Hematopoietic multipotent progenitor cell treated with erythropoietin and hydrocortisone succinate and interleukin-3 and kit ligand, for 8 days (in vitro differentiated cells): ENCODE measurements at places on chromosomes 7 and 10.
A peak's percentile ranks its signal among the peaks of the same experiment; 100 is the strongest.

DNA sequence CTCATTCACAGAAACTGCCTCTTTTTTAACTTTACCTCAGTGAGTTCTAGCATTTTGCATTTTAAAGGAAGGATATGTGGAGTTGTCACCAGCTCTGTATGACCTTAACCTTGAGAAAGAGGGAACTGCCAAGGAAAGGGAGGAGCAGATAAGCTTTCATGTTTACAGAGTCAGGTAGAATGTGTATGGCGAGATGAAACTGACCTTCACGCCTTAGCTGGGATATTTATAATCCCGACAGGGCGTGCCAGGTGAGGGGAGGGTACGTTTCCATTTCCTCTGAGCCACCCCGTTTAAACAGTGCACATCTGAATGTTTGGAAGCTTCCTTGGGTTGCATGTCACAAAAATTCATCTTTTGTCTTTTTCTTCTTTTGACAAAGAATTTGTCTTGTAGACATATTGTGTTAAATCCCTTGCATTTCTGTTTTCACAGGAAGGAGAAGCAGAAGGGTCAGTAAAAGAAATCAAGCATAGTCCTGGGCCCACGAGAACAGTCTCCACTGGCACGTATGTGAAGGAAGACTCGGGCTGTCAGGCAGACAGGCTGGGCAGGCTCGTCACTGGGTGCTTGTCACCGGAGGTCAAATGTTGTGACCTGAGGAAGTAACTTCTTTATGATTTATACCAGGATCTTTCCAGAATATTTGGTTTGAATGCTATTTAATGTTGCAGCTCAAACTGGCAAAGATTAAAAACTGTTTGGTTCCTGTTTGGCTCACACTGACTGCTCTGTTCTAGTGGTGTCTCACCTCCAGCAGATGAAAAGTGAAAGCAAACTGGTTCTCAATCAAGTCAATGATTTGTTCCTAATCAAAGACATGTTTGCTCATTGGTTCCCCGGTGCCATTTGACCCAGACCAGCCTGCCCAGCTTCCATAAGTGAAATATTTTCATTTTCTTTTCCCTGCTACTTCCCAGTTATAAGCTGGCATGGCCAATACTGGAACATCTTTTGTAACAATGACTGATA lies 16.2 kb downstream of the OPTN start:
- DNase-seq, result no peak

- DNase-seq, result no peak
Observed at GRCh38 chr10:43806831-43807640, 158.4 kb upstream of the ZNF32 start.

DNA sequence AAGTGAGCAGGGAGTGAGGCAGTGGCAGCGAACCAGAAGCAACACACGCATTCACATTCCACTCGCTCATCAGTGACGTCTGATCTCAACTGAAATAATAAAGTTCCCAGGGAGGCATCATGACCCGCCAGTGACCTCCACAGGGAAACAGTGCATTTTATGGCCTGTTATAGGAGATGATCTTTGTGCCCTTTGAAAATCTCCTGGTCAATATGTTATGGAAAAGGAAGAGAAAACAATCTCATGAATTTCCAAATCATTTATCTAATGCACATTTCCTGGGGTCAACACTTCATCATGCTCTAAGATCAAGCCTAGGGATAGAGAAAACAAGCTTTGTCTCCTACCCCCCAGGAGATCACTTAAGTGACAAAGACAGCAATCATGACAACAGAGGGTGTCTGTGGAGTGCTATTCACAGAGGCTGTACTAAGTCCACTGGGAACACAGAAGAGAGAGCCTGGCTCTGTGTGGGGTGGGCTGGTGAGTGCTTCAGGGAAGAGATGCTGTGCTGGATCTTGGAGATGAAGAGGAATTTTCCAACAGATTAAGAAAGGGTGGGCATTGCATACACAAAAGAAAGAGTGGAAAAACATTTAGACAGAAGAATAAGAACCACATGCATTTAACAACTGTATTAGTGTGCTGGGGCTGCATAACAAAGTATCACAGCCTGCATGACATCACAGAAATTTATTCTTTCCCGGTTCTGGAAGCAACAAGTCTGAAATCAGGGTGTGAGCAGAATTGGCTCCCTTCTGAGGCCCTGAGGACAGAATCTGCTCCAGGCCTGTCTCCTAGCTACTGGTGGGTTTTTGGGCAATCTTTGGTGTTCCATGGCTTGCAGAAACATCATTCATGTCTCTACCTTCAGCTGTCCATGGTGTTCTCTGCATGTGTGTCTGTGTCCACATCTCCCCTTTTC lies 613.9 kb upstream of the IGFBP3 start:
- DNase-seq, result no peak

- no peak for DNase-seq
Observed at GRCh38 chr10:11934262-11934661, 108.3 kb downstream of the UPF2 start.

GRCh38 chr7:84663224-84663623 lies 468.6 kb upstream of the SEMA3A start:
- DNase-seq, result no peak

DNA sequence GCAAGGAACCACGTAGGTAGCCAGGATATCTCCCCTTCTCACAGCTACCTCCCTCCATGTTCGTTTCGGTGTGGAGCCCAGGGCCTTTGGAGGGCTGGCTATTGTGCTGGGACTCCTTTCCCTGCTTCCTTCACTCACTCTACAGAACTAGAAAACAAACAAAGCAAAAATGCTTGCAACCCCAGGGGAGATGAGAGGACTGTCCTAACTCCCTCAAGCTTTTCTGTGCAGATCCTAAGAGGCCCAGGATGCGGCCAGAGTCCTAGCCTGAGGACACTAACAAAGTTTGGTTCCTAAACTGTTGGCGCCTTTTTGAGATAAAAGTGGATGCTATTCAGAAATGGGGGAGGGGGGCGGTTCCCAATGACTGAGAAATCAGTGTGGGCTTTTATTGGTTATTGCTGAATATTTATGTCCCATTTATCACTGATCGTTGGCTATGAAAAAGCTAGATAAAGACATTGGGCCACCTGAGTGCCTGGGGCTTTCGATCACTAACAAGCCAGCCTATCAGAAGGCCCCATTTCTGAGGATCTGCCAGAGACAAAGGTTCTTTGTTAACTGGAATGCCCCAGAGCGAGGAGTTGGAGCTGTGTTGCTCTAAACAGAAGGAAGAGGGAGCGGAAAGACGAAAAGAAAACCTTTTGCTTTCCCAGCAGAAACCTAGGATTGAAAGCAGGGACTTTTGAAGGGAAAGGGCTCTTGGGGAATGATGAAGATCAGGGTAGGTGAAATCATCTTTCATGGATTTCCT lies 95.2 kb upstream of the EGR2 start:
- DNase-seq, result no peak

GRCh38 chr7:12092499-12093130 lies 118.5 kb upstream of the TMEM106B start:
- no peak for DNase-seq

- no peak for DNase-seq
Observed at GRCh38 chr10:128025437-128025836, 100.8 kb downstream of the MKI67 start.

DNA sequence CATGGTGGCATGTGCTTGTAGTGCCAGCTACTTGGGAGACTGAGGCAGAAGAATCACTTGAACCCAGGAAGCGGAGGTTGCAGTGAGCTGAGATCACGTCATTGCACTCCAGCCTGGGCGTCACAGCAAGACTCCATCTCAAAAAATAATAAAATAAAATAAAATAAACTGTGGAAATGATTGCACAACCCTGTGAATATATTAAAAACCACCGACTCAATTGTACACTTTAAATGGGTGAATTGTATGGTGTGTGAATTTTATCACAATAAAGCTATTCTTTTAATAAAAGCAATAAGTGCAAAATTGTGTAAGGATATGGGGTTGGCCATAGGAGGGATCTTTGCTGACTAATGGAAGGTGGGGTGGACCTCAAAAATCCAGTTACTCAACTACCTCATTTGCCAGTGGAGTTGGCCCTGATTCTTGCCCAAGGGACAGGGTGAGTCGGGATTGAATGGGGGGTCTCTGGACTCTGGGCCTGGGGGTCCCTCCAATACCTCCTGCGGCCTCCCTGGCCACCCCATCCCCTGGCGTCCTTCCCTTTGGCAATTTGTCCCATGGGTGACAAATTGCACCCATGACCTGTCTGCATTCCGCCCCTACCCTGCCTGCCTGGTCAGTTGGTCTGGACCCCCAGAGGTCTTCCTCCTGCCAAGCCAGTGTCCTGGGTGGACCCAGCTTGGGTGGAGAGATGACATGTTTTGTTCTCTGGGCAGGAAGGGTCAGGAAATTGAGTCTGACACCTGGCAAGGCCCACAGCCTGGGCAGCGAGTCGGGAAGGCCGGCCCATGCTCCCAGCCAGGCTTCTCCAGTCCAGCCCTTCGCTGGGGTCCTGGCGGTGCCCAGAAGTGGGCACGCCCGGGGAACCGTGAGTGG lies 61.7 kb upstream of the ELN start:
- no peak for DNase-seq

DNA sequence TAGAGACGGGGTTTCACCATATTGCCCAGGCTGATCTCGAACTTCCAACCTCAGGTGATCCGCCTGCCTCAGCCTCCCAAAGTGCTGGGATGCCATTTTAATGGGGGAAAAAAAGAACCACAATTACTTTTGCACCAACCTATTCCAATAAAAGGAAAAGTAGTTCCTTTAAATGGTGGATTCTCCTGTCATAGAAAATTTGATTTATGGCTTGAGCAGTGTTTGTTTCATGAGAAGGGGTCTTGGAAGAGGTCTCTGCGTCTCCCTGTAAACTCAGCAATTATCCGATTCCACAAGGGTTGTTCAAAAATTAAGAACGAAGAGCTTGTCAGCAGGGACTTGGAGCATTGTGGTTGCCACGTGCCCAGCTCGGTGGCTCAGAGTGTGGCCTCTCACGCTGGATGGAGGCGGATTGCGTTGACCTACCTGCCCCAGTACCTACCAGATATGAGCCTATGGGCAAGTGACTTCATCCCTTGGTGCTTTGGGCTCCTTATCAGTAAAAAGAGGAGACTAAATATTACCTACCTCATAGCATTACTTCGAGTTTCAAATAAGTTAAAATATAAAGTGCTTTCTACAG lies 2.8 kb upstream of the TRIP6 start:
- no peak for DNase-seq

GRCh38 chr7:907158-907980 lies 31.0 kb downstream of the GET4 start:
- DNase-seq, result no peak

- no peak for DNase-seq
Observed at GRCh38 chr10:108574233-108574632, 1349.1 kb downstream of the XPNPEP1 start.

DNA sequence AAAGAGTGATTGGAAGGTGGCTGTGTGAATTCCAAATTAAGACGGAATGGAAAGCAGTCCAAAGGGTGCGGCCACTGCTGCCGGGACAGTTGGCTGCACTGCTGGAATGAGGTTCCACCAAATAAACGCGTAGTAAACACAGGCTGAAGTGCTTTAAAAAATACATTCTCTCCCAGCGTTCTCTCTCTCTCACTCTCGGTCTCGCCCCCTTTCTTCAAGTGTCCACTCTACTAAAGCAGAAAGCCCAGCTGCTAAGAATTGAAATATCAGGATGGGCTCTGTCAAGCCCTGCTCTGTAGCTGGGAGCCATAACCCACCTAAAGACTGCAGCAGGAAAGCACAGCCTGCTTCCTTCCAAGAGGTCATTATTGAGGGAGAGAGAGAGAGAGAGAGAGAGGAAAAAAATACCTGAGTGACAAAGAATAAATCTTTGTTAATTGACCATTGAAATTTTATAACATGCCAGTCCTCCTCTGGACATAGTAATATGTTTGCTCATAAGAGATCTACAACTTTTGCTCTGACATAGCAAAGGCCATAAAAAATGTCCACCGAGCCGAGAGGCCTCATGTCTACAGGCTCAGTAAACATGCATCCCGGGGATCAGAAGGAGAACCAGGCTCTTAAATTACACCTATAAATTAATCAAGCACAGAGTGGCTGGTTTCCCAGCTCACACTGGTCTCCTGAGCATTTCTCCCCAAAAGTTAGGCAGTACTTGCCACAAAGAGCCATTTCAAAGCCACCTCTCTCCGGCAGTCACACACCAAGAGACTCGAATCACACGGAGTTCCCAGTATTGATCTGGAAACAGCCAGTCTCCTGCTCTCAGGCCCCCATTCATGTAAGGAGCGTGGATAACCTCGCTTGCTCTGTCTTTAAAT lies 72.8 kb downstream of the FGFR2 start:
- no peak for DNase-seq

DNA sequence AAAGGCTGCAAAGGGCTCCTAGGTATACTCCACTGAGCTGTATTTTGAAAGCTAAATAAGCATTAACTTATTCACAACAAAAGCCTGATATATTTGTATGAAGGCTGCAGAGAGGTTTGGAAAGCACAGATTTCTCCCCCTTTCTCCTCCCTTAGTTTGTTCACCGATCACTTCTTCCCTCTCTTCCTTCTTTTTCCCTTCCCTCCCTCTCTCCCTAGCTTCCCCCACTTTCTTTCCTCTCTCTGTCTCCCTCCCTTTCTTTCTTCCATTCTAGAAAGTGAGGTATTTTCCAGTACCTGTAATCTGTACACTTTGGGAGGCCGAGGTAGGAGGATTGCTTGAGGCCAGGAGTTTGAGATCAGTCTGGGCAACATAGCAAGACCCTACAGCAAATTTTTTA lies 62.1 kb downstream of the HHEX start:
- no peak for DNase-seq

- no peak for DNase-seq
Observed at GRCh38 chr7:46755120-46756034, 826.5 kb downstream of the TNS3 start.

GRCh38 chr7:33873518-33873917 lies 31.8 kb upstream of the BMPER start:
- DNase-seq, result no peak

DNA sequence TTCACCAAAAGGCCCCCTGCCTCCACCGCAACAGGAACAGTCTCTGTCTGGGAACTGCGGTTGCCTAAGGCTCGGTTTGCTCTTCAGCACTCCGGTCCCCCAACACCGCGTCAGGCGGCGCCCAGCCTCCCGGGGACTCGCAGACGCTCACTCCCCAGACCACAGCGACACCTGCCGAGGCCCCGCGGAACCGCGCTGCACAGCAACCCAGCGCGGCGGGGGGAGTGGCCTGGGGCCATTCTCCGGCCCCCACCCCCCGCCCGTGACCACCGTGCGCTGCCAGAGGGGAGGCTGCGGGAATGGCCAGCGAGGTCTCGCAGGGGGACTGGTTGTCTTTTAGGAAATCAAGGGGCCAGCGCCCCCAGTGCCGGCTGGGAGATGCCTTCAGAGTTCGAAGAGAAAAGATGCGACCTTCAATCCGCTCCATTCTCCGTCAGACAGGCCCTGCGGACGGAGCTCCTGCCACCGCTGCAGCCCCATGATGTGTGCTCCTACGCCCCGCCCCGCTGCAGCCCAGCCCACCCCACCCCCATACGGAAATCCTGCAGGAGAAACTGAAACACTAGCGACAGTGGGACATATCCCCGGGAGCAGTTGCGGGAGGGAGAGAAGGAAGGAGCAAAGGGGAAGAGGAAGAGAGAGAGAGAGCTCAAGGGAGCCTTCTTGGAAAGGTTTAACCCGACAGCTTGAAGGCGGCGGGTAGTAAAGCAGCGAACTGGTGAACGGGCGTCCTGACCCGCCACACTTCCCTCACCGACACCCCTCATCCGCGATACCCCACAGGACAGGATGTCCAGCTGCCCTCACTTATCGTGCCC lies 137.4 kb upstream of the CDCA7L start:
- DNase-seq, result peak; percentile 57

- DNase-seq, result no peak
Observed at GRCh38 chr7:151914051-151914450, 37.1 kb upstream of the PRKAG2 start.
